ENCODE measurements at places on chromosomes 2 and 18.

- DNase-seq, result no peak
These were observed 4.1 kb downstream of the SPATS2L start for GRCh38 chr2:200310545-200310971.

DNA sequence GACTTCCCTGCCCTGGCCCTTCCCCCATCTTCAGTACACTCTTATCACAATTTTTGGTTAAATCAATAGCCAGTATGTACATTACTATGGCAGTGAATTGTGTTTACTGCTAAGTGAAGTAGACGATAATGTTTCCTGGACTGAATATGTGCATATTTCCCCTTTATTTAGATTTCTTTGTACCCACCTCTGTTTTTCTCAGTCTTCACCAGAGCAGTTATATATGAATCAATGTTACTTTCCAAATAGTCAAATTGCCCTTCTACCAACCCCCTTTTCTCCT, 97.1 kb upstream of the HS6ST1 start:
- no peak for DNase-seq

DNA sequence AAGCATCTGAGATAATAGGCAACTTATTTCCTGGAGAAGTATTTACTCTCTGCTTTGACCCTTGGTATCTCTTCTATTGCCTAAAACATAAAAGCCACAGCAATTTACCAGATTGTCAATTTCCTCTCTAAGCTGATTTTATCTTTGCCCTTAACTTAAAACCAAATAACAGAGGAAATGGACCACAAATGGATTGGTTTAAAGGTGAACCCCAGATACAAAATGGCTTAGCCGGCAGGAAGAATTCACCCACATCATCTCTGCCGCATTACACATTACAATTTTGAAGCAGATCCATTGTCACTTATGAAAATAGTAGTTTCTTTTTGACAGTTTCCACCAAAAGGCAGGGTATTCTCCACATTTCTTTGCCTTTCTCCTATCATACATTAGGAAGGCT, 585.8 kb upstream of the CHAC2 start:
- DNase-seq, result no peak

GRCh38 chr18:68150961-68151360, 563.9 kb downstream of the TMX3 start:
- no peak for DNase-seq

- no peak for DNase-seq
These were observed 7.2 kb downstream of the SLC66A2 start for GRCh38 chr18:79944126-79944731.

DNA sequence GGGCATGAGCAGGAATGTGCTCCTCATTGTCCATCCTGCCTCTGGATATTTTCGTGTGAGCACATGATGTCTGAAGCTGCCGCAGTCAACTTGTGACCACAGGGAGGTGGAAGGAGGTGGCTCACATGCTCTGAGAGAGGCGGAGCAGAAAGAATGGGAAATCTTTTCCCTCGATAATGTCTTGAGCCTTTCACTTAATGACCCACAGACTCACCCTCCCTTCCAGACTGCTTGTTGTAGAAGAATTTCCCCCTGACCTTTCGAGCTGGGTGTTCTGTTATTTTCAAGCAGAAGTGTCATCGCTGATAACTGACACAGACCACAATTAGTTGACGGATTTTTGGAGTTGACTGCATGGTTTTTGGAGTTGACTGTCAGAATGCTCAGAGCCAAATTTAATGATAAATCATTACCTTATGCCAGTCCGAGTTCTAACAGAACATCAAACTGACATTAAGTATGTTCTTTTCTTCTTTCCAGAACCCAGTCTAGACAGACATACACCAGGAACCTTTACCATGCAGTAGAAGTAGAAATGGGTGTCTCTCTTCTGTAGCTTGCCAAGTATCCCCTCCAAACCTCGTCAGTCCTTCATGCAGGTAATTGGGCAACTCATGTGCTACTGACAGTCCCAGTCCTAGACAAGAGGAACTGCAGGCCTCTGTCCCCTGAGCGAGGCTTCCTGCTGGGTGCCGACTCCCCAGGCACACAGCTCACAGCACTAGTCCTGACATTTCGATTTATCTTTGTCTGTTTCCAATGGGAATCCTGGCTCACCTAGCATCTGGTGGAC, 29.4 kb upstream of the RTTN start:
- DNase-seq, result no peak

DNA sequence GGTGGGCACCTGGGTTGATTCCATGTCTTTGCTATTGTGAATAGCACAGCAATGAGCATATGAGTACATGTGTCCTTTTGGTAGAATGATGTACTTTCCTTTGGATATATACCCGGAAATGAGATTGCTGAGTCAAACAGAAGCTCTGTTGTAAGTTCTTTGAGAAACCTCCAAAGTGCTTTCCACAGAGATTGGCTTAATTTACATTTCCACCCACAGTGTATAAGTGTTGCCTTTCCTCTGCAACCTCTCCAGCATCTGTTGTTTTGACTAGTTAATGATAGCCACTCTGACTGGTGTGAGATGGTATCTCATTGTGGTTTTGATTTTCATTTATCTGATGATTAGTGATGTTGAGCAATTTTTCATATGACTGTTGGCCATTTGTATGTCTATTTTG, 194.8 kb downstream of the ZNF804A start:
- DNase-seq, result no peak

- DNase-seq, result no peak
These were observed at the start of gene LAMA1 for GRCh38 chr18:7117390-7118355. TSS of gene LAMA1 (minus strand) at chr18:7117797. CDS start at chr18:7117720, 77 bp downstream.

- DNase-seq, result no peak
These were observed 34.6 kb upstream of the SLC14A1 start for GRCh38 chr18:45689396-45689795.

DNA sequence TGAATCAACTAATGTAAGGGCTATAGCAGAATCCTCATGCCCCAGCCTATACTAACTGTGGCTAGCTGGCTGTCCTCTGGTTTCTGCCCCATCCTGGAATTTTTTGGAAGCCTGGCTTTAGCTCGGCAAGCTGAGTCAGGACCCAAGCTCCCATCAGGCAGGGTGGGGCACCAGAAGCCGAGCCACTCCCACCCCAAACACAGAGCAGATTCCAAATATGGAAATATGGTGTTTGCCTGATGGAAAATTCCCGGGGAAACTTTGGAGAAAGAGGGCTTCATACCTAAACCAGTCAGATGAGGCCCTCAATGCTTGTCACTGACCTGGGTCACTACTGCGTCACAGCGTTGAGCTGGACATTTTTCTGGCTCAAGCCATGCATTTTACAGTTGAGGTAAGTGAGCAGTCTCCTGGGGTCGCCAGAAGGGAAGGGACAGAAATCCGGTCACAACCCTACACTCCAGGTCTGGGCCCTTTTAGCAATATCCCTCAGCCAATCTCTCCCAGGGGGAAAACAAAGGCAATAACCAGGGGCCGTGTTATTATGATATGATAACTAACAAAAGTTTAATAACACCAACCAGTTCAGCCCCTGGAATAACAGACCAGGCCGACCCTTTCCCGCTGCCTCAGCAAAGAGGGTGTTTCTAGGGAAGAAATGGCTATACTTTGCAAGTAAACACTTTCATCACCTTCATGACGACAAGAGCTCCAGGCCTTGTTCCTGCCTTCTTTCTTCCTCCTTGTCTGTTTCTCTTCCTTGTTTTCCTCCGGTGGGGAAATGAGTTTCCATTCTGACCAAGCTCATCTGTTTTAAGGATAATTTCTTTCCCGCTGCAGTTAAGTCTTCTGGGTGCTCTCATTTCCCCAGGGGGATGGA, 37.7 kb downstream of the PSD4 start:
- DNase-seq, result no peak

DNA sequence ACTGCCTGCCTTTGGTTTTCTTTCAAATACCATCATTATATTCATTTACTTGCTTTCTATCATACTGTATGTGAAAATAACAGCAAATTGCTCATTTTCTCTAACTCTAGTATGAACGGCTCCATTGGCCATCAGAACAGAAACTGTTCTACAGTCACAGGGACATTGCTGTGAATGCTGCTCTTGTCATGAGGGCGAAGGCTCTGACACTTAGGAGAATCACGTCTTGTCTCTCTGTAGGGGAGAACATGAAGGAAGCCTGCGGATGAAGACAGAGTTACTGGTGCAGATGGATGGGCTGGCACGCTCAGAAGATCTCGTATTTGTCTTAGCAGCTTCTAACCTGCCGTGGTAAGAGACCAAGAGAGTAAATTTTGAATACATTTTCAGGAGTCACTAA, 41.7 kb upstream of the ELOA2 start:
- no peak for DNase-seq

GRCh38 chr2:39403311-39403710, 33.8 kb downstream of the MAP4K3 start:
- no peak for DNase-seq

DNA sequence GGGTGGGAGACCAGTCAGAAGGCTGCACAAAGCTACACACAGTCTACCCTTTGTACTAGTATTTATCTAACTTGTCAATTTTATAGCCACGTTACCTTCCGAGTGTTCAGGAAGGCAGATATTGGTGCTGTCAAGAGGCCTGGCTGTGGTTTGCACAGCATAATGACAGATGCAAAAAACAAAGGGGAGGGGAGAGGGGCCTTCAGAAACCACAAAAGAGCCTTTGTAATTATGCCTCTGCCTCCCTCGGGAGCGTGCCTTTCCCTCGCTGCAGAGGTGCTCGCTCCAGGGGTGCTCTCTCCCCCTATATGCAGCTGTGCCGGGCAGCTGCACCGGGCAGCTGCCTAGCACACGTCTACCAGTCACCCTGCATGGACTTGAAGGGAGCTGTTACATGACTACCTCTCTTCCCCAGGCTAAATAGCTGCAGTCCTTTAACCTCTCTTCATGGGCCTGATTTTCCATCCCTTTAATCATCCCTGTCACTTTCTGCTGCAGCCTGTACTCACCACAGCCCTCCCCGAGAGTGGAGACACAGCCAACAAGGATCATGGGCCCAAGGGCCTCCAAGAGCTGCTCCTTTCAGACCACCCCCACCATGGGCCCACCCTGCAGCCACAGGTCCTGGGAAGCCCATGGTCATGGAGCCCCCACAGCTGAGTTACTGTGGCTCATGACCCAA, 168.4 kb upstream of the PKDCC start:
- DNase-seq, result no peak

DNA sequence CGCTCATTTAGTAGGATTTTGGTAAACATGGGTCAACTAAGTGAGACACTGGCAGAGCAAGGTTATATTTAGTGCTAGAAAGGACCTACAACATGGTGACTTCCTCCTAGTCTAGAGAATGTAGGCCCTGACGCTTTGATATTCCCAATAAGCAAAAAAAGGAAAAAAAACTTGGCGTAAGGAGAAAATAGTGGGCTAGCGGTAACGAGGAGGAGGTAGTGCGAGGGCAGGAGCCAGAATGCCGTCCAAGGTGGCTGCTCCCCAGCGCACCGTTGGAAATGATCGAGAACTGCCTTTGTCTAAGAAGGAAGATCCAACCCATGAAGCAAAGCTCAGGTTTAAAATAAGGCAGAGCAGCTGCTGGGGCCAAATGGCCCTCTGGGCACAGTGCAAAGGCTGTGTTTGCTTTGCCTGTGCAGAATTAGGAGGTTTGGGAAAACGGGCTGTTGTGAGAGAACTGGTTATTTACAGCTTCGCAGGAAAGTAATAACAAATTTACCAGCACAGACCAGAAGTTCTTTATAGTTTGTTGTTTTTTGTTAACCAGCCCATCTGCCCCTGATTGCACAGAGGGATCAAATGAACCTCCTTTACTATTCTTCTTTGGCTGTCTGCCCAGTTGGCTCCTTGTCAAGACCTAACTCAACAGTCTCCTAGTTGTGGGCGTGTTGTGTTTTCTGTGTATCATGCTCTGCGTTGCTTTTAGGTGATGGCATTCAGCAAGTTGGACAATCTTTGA, 86.6 kb downstream of the ITGB1BP1 start:
- DNase-seq, result no peak

DNA sequence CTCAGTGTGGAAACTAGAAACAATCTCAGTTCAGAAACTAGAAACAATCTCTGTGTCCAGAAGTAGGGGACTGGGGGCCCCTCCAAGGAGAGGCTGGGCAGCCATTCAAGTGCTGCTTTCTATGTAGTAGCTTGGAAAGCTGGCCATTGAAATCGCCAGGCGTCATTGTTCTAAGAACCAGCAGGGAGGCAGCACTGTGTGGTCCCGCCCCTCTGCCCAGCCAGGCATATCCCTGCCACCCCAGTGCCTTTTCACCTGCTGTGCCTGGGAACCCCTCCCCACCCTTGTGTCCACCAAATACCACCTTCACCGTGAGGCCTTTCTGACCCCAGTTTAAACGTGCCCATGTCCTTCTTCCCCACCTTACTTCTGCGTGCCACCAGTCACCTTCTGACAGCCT, 221.6 kb downstream of the GBX2 start:
- DNase-seq, result no peak

DNA sequence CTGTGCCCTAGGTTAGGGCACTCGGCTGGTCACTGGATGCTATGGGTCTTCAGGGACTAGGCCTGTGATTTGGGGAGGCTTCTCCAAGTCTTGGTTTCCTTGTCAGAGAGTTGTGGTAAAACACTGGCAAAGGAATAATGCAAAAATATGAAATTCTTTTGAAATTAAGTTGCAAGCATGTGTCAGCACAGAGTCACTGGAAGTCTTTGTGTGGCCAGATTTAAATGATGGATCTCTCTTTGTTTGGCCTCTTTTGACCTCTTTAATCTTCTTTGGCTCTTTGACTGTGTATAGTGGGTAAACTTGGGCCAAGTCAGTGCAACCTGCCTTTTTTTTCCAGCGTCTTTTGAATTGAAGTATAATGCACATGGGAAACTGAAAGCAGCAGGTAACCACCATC, 12.1 kb downstream of the HK2 start:
- DNase-seq, result no peak

GRCh38 chr2:215554689-215555498, 119.0 kb upstream of the FN1 start:
- no peak for DNase-seq

GRCh38 chr2:23521060-23521459, 136.1 kb downstream of the KLHL29 start:
- no peak for DNase-seq

- no peak for DNase-seq
These were observed 25.5 kb upstream of the DYNC2LI1 start for GRCh38 chr2:43748333-43748732.

DNA sequence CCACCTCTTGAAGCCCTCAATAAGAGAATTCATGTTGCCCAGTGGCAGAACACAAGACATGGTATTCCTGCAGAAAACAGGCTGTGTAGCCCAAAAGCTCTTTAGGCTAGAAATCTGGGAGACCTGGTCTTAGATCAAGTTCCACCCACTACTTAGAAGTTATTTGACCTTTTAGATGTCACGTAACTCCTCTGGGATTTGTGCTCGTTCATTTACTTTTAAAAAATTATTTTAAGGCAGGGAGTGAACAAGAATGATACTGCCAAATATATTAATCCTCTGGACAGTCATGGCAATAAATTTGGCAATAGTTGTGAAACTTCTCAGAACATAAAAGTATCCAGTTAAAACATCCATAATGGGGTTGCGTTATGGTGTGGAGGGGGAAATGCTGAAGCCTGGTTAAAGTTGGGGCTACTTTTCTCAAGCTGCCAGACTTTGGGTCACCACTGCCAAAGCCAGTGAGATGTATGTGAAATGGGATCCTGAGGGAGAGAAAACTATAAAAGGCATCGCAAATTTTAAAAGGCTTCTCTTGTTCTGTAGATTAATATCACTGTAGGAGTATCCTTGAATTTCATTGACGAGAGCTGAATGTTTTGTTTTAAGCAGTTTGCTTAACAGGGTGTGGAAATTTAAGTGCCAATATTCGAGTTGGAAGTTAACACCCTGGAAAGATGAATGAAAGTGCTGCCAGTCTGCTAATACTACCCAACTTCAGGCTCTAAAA, 15.8 kb downstream of the DAPL1 start:
- DNase-seq, result no peak

- peak; percentile 51 for DNase-seq
These were observed 47.3 kb downstream of the C2orf42 start for GRCh38 chr2:70143314-70144150.

- DNase-seq, result no peak
These were observed 89.6 kb downstream of the TTC32 start for GRCh38 chr2:19812166-19812565.

GRCh38 chr2:152874955-152875354, 156.5 kb downstream of the ARL6IP6 start:
- no peak for DNase-seq

Data from activated CD8-positive, alpha-beta memory T cell treated with anti-CD3 and anti-CD28 coated beads, Interleukin-2, amount 50 U/mL, for 4 hours (primary cell).